ENCODE measurements at places on chromosomes 1 and 21. TPM values are rescaled to one million over a fixed set of nuclear protein-coding genes. Genes with fewer than 3 reads are reported as not detected.

The CEPT1 gene
- 11.6 TPM for total RNA-seq

The CHAF1B gene
- total RNA-seq, result 0.54 TPM

The PLOD1 gene
- total RNA-seq, result 66.1 TPM

The SERPINC1 gene
- total RNA-seq, result 0.51 TPM

The BGLAP gene
- total RNA-seq, result 0.83 TPM

The VPS13D gene
- 63.3 TPM for total RNA-seq

The GJA9 gene
- not detected for total RNA-seq

The TLR5 gene
- 3.0 TPM for total RNA-seq

The C1orf141 gene
- total RNA-seq, result not detected

The SYT14 gene
- total RNA-seq, result not detected

The KCNJ15 gene
- 0.83 TPM for total RNA-seq

The SDC3 gene
- total RNA-seq, result 19.9 TPM

The HMGB4 gene
- total RNA-seq, result not detected

All from Right ventricle myocardium superior (tissue), 1 donor.